Neural progenitor cell (in vitro differentiated cells): ENCODE measurements at places on chromosomes 12 and 14. TPM values are rescaled to one million over a fixed set of nuclear protein-coding genes. Genes with fewer than 3 reads are reported as not detected.

- no peak overlapping the region for H3K27ac ChIP-seq
- no peak for DNase-seq
- no peaks in the 10 kb centered on the region for H3K4me1 ChIP-seq
- H3K4me3 ChIP-seq: no peak overlapping the region
- H3K36me3 ChIP-seq: no peaks in the 10 kb centered on the region
These were observed 101.7 kb downstream of the CIT start for GRCh38 chr12:119775246-119775895.

GRCh38 chr14:24136684-24137528, 912 bp downstream of the PSME1 start:
- H3K27ac ChIP-seq: no peak overlapping the region
- peaks cover 13% of the 10 kb centered on the region for H3K4me1 ChIP-seq
- peak overlapping the region; percentile 89 for H3K4me3 ChIP-seq
- H3K27me3 ChIP-seq: peaks cover 9% of the 10 kb centered on the region
- DNase-seq: no peak

The ATXN2 gene
- 24.0 and 34.2 TPM in 2 replicates for total RNA-seq

The EML5 gene
- 0.71 and 1.0 TPM in 2 replicates for total RNA-seq
